Lung microvascular endothelial cell (primary cell): ENCODE measurements at places on chromosomes 7 and 10. TPM values are rescaled to one million over a fixed set of nuclear protein-coding genes. Genes with fewer than 3 reads are reported as not detected.

GRCh38 chr7:155738652-155739537, 73.4 kb downstream of the SHH start:
- DNase-seq: peak; percentile 89

DNA sequence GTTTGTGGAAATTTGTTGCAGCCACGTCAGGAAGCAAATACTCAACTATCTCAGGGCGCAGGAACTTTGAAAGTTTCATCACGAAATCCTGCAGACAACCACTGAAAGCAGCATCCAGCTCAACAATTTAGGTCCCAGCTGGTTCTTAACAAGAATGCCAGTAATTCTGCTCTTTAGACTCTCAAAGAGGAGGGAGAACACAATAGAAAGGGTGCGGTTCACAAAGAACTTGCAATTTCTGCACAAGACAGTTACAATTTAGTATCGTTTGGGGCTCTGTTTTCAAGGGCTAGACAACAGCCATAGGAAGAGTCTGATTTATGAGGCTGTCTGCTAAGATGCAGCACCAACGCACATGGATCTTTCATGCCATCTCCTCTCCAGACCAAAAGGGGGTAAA, 223.1 kb downstream of the FGFR2 start:
- no peak for DNase-seq

GRCh38 chr10:33117230-33117629, 159.2 kb upstream of the ITGB1 start:
- DNase-seq: no peak

DNA sequence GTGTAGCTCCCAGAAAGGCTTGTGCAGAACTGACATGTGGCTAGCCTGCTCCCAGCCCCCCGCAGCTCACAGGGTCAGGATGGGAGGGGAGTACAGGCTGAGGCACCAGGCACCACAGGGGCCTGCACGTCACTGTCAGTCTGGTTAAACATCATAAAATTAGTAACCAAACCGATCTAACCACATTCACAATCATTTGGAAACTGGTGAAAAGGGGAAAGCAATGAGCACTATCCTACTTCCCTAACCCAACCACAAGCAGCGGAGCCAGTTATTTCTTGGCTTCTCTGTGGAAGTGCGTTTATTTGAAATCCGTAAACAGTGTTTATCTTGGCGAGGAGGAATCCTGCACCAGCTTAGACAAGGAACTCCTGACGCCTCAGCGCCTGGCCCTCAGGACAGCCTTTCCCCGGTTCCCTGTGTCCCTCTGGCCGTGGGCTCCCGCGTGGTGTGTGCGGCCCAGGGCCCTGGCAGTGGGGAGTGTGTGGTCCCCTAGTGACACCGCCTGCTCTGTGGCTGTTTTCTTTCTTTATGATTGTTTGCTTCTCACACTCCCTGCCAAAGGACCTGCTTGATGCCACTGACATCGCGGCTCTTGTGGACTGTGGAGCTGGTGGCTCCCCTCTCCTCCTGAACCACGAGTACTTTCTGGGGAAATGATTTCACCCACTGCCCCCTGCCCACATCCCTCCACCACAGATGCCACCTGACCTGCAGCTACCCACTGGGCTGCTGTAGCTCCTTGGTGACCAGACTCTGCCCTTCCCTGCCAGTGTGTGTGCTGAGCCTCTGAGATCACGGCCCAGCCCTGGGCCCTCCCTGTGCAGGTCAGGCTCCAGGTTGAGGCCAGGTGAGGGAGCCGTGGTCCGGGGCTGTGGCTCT, 38.0 kb downstream of the INPP5A start:
- DNase-seq: peak; percentile 25

DNA sequence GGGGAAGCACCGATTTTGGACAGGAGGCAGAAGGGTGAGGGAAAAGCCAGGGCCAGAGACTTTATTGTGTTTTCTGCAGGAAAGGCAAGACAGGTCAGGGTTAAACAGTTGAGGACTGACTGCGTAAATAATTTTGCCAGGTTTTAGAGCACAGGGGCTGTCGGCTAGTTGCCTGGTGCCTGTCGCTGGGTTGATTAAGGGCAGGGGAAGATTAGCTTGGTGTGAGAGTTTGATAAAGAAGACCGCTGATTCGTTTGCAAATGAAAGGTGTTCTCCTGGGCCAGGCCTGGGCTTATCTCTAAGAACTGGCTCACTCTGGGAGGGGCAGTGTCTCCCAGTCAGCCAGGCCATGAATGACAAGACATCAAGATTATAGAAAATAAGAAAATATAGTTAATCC, 75.6 kb downstream of the SLC37A3 start:
- no peak for DNase-seq

EFCAB10 gene
- not detected in 2 replicates for total RNA-seq

FBXL13 gene
- total RNA-seq: 0.20 and 0.44 TPM in 2 replicates
